Myocyte (in vitro differentiated cells): ENCODE measurements at places on chromosomes 5 and 9.

DNA sequence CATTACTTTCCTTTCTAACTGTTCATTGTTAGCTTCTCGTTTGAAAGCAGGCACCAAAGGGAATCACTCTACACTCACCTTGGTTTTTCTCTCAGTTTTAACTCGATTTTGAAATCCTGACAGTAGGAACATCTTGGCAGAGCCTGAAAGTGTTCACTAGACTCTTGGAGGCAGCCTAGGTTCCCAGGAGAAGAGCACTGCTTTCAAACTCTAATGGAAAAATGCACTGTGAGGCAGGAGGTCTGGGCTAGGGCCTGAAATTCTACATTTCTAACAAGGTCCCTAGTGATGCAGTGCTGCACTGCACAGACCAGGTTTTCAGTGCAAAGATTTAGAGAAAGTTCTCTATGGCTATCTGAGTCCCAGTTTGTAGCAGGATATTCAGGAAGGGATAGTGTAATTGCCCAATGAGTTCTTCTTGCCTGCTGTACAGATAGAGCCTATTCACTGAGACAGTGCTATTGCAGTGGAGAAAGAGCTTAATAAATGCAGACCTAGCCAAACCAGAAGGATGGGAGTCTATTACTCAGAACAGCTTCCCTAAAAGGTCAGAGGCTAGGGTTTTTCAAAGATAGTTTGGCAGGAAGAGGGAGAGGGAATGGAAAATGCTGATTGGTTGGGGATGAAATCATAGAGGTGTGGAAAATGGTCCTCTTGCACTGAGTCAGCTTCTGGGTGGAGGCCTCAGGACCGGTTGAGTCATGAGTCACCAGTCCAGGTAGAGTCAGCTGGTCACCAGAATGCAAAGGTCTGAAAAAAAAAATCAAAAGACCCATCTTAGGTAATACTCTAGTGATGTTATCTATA, 153.9 kb downstream of the GPBP1 start:
- DNase-seq: no peak

GRCh38 chr5:9405196-9405754, 140.6 kb downstream of the SEMA5A start:
- no peak for DNase-seq

GRCh38 chr5:31731710-31732301, 92.9 kb downstream of the PDZD2 start:
- no peak for DNase-seq

GRCh38 chr5:172886974-172887501, 53.0 kb downstream of the ERGIC1 start:
- no peak for DNase-seq

GRCh38 chr9:128006332-128006996, 25.7 kb upstream of the EEIG1 start:
- no peak for DNase-seq

DNA sequence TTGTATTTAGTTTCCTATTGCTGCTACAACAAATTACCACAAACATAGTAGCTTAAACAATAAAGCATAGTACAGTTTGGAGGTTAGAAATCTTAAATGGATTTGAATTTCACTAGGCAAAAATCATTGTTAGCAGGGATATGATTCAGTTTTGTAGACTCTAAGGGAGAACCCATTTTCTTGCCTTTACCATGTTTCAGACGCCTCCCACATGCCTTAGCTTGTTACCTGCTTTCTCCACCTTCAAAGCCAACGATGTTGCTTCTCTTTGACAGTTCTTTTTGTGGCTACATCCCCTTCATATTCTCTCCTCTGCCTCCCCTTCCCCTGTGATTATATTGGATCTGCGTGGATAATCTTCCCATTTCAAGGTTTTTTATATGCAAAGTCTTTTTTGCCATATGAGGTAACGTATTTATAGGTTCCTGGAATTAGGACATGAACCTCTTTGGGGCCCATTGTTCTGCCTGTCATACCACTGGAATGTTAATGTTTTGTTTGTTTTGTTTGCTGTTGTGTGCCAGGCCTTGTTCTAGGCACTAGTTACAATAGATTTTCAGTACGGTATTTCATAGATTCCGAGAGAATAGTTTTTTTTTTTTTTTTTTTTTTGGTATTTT, 54.1 kb downstream of the UHRF2 start:
- DNase-seq: no peak

- DNase-seq: no peak
Measured at GRCh38 chr9:126613651-126614050, at the start of gene LMX1B. LMX1B (plus strand) TSS chr9:126613928; CDS start chr9:126614450, 522 bp downstream.

DNA sequence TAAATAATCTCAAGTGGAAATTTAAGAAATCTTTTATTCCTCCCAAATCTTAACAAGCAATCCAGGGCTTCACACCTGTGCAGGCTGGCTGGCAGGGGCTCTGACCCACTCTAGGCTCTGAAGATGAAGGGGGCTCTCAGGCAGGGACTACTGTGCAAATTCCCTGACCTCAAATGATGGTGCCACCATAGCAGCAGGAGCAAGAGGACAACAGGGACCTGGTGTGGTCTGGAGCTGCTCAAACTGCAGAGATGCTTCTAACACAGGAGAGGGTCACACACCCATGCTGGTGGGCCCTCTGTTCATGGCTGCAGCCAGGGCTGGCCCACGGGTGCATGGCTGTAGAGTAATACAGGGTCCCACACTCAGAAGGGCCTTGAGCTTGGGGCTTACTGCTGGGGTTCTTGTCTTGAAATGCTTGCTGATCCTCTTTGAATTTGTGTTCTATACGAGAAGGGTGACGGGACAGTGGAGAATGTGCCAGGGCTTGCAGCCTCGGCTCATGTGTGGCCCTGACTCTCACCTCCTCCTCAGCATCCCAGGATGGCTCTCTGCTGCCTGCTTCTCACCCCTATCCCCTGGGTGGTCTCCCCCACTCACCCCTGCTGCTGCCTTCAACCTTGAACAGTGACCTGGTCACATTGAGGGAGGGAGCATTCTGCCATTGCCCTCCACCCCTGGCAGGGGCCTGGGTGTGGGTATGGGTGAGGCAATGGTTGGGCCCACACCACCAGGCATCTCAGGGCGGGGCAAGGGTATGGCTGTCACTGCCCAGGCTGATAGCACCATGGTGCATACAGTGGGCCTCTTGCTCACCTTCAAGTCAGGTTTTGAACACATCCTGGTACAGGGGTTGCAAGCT, 191.7 kb downstream of the FSTL4 start:
- no peak for DNase-seq

DNA sequence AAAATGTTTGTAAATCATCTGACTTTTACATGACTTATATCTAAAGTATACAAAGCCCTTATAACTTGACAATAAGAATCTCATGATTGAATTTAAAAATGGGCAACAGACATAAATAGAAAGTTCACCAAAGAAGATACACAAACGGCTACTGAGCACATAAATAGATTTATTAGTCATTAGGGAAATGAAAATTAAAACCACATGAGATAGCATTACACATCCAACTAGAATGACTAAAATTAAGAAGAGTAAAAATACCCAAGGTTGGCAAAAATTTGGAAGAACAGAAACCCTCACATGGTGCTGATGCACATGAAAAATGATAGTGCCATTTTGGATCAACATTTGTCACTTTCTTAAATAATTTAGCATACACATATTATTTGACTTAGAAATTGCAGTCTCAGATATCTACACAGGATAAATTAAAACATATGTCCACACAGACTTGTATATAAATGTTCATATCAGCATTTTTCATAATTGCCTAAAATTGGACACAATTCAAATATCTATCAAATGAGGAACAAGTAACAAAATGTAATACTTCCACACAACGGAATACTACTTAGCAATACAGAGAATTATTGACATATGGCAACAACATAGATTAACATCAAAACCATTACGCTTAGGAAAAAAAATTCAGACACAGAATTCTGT, 359.1 kb upstream of the DAB2 start:
- DNase-seq: peak; percentile 74

DNA sequence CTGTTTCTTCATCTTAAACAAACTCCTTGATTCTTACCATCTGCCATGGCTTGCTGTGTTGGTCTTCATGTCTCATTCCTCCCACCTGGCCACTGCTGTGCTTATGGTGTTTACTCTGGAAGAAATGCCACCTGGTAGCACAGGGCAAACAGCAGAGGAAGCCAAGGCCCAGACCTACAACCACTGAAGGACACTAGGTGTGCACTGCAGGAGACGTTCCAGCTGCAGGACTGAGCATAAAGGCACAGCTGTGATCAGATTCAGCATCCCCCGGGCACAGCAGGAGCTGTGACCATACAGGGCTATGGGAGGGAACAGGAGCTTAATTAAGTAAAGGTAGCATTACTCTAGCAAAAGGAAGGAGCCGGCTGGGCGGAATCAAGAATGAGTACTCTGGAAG, 12.6 kb upstream of the GNAQ start:
- DNase-seq: no peak

GRCh38 chr5:74100268-74100665, 474.3 kb downstream of the ARHGEF28 start:
- DNase-seq: no peak

GRCh38 chr5:64773533-64773932, 4.8 kb downstream of the CWC27 start:
- DNase-seq: peak; percentile 5

DNA sequence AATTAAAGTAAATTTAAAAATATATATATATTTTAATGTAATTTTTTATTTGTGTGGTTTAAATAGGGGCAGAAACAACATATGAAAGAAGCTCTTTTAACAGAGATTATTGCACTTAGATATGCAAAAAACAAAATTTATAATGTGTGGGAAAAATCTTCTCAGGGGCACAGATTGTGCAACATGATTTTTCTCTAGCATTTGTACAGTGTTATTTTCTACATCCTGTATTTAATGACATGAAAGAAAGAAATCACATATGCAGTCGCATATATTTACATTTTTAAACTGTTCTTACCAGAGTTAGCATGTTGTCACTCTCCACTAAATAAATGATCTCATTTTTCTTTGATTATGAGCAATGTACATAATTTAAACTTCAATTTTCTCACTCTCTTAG, 265.3 kb upstream of the CTNND2 start:
- DNase-seq: no peak

- DNase-seq: no peak
Measured at GRCh38 chr5:116719106-116719505, 144.5 kb upstream of the SEMA6A start.

- no peak for DNase-seq
Measured at GRCh38 chr9:116160676-116161571, 7.3 kb downstream of the PAPPA start.

DNA sequence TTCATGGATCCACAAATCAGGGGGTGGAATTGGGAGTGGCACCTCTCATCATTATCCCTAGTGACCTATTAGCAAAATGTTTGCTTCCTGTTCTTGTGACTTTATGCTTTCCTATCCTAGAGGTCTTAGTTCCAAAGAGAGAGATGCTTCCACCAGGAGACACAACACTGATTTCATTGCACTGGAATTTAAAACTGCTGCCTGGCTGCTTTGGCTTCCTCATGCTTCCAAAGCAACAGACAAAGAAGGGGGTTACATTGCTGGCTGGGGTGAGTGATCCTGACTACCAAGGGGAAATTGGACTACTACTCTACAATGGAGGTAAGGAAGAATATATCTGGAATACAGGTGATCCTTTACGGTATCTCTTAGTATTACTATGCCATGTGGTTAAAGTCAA, 69.2 kb upstream of the SH3GL2 start:
- peak; percentile 9 for DNase-seq

GRCh38 chr9:90842996-90843395, 41.4 kb downstream of the SYK start:
- DNase-seq: no peak

- no peak for DNase-seq
Measured at GRCh38 chr9:135978642-135979546, 17.7 kb upstream of the UBAC1 start.

GRCh38 chr5:65611524-65611923, 12.6 kb downstream of the TRIM23 start:
- DNase-seq: no peak

GRCh38 chr9:110578575-110579033, 937 bp downstream of the SVEP1 start:
- no peak for DNase-seq

GRCh38 chr9:36136272-36136893, at the start of gene GLIPR2:
GLIPR2 (plus strand) TSS chr9:36136733; CDS start chr9:36136779, 46 bp downstream.
- peak; percentile 79 for DNase-seq

DNA sequence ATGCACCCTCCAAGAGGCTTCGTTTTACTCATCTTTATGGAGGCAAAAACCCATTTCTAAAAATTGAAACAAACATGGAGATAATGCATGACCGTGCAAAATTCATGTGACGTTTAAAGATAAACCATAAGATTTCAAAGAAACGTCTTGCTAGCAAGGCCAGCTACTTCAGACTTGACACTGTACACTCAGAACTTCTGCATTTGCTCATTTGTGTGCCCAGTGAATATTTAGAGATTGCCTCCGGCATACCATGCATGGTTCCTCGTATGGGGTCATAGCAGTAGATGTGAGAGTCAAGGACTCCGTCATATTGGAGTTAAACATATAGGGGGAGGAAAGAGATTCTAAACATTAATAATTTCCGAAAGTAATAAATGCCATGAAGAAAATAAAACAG, 78.6 kb upstream of the NEURL1B start:
- no peak for DNase-seq

GRCh38 chr5:119458911-119459632, 6.8 kb downstream of the HSD17B4 start:
- no peak for DNase-seq

- DNase-seq: no peak
Measured at GRCh38 chr9:5842929-5843793, 10.2 kb upstream of the ERMP1 start.

- DNase-seq: no peak
Measured at GRCh38 chr9:2907411-2907810, 63.5 kb upstream of the PUM3 start.

DNA sequence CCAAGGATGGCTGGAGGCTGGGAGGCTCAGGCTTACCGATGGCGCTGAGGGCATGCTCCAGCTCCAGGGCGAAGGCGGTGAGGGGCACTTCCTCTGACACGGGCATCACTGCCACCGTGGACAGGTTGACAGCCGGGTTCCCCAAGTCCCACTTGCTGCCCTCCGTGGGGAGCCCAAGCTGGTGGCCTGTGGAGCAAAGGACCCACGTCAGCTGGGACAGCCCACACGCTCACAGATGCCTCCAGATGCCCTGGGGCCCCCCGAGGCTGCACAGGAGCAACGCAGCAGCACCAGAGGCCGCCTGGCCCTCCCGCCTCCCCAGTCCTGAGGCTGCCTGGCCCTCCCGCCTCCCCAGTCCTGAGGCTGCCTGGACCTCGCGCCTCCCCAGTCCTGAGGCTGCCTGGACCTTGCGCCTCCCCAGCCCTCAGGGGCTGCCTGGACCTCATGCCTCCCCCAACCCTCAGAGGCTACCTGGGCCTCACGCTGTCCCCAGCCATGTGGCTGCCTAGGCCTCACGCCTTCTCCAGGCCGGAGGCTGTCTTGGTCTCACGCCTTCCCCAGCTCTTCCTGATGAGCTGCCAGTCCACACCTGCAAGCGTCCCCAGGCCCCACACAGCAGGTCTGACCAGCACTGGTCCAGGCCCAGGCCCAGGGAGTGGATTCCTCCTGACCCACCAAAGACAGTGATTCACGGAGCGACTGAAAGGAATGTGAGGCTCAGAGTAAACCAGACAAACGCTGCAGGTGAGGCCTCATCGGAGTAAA, 25.6 kb upstream of the NSMF start:
- DNase-seq: no peak

GRCh38 chr9:37126214-37126788, 5.9 kb downstream of the ZCCHC7 start:
- DNase-seq: no peak
